ENCODE measurements at places on chromosomes 16 and 17.

GRCh38 chr17:64572682-64573154, 65.9 kb downstream of the CEP95 start:
- no peak for DNase-seq

DNA sequence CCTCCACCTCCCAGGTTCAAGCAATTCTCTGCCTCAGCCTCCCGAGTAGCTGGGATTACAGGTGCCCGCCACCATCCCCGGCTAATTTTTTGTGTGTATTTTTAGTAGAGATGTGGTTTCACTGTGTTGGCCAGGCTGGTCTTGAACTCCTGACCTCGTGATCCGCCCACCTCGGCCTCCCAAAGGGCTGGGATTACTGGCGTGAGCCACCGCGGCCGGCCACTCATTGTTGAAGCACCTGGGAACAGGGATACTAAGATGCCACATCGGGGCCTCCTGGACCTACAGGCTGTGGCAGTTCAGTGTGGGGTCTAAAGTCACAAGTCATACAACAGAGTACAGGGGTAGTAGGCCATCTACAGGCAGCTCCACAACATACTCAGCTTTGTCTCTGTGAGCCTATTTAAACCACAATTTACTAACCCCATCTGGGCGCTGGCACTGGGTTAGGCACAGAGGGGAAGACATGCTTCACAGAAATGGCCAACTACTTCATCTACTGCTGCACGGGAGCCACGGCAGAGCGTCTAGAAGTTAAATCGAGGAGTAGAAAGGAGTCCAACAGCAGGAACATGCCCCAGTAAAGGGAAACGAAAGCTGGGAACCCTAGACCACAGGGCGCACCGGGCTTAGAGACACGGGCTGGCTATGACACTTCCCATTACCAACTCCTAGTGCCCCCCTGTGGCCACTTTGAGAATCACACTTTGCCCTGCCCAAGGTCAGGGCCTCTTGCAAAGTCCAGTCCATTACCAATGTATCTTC, 4.3 kb downstream of the VAMP2 start:
- peak; percentile 90 for DNase-seq

GRCh38 chr17:47807421-47807820, 14.2 kb downstream of the OSBPL7 start:
- DNase-seq: no peak

- DNase-seq: no peak
Observed at GRCh38 chr17:9531034-9531433, 44.6 kb downstream of the STX8 start.

DNA sequence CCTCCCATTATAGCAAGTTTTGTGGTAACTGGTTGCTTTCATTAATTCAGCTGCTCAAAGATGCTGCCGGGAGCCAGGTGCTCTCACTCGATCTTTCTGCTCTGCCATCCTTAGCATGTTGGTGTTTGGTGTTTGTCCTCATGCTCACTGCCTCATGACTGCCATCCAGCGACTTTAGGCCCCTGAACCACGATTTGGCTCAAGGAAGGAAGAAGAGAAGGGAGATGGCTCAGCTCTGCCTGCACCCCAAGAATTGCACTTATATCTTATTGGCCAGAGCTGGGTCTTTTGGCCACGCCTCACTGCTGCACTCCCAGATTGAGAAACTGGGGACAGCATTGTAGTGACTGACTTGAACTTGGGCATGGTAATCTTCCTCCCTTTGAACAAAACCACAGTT, 52.7 kb downstream of the ARSG start:
- DNase-seq: no peak

GRCh38 chr17:50064253-50065001, 8.5 kb downstream of the ITGA3 start:
- no peak for DNase-seq

GRCh38 chr17:17913695-17914332, 58.4 kb downstream of the TOM1L2 start:
- peak; percentile 66 for DNase-seq

DNA sequence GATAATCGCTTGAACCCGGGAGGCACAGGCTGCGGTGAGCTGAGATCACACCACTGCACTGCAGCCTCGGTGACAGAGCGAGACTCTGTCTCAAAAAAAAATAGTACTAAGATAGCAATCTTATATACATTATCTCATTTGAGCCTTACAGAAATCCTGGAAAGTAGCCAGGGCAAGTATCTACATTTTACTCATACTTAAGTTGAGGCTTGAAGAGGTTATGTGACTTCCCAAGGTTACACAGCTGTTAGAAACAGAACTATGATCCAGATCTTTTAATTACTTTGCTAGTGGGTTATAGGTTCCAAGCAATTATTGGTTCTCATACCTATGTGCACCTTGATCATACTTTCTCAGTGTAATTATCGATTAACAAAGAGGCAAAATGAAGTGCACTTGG, 15.4 kb downstream of the C17orf78 start:
- no peak for DNase-seq

GRCh38 chr16:11686713-11687380, 18.6 kb downstream of the SNN start:
- DNase-seq: no peak

- DNase-seq: no peak
Observed at GRCh38 chr16:27742333-27742732, 192.4 kb downstream of the KATNIP start.

- peak; percentile 43 for DNase-seq
Observed at GRCh38 chr17:57009737-57010445, 32.0 kb downstream of the SCPEP1 start.

DNA sequence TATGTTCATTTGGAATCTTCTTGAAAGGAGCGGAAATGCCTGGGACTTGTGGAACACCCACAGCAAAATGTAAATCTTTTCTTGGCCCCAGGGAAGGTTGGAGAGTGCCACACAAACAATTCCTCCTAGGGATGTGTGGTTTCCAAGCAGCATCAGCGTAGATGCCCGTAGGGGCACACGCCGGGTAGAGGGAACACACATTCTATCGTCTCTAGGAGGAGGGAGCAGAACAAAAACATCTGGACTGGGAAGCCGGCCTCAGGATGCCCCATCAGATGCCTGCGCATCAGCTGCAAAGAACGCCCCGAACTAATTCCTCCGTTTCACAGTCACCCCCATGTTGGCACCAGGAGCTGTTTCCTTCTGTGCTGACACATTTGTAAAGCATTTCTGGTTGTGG, 357.9 kb upstream of the ZFHX3 start:
- DNase-seq: no peak

DNA sequence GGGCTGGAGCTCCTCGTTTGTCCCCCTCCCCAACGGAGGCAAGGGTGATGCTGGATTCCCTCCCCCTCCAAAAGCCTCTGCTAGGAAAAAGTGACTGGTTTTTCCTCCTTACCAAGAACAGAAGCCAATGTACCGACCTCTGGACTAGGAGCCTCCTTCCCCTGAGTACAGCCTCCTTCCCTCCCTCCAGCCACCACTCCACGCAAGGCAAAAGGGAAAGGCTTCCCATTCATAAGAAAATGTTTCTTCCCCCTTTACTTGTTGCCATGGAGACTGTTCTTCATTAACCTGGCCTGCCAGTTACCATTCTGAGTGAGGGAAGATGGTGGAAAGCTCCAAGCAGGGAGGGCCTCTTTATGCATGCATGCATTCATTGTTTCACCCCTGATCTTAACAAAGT, 4.3 kb upstream of the PIMREG start:
- DNase-seq: no peak

- DNase-seq: no peak
Observed at GRCh38 chr16:73610160-73610559, 562.2 kb upstream of the ZFHX3 start.

- no peak for DNase-seq
Observed at GRCh38 chr17:76051561-76051960, 20.8 kb downstream of the SRP68 start.

GRCh38 chr16:84598360-84598759, 19.5 kb downstream of the COTL1 start:
- DNase-seq: no peak

- no peak for DNase-seq
Observed at GRCh38 chr16:50711862-50712559, 18.6 kb downstream of the NOD2 start.

DNA sequence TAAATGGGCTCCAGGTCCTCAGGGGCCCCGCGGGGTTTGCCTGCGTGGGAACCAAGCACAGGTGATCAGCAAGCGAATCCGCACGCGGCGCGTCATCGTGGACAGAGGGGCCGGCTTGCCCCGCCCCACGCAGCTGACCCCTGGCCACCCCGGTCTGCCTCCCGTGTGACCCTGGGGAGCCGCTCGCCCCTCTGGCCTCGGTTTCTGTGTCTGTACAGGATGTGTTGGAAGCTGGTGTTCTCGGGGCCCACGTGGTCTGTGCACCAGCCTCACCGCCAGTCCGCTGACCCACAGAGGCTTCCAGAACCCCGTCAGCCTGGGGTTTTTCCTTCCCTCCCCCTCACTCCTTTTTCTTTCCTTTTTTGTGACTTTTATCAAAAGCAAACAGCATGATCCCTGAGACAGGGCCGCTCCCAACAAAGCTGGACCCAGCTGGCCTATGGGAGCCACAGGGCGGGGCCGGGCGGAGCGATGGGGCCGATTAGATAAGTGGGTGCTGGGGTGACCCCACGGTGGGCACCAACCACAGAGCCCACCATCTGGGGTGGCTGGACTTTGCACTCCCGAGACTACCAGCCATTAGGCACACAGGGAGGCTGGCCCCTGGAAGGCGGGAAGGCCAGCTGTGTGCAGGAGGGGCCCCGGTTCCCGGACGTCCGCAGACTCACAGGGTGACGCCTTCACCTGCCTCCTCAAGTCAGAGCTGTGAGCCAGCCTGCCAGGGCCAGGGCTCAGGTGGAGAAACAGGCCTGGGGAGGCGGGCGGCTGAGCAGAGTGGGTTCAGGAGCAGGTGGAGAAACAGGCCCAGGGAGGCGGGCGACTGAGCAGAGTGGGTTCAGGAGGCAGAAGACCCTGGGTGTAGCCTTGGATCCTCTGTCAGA, 56.0 kb downstream of the ZFPM1 start:
- DNase-seq: no peak

- peak; percentile 9 for DNase-seq
Observed at GRCh38 chr16:18041864-18042834, 294.4 kb downstream of the NPIPA8 start.

GRCh38 chr16:2429771-2430663, 770 bp downstream of the CCNF start:
- DNase-seq: no peak

- no peak for DNase-seq
Observed at GRCh38 chr16:67571981-67572431, 9.7 kb downstream of the CTCF start.

DNA sequence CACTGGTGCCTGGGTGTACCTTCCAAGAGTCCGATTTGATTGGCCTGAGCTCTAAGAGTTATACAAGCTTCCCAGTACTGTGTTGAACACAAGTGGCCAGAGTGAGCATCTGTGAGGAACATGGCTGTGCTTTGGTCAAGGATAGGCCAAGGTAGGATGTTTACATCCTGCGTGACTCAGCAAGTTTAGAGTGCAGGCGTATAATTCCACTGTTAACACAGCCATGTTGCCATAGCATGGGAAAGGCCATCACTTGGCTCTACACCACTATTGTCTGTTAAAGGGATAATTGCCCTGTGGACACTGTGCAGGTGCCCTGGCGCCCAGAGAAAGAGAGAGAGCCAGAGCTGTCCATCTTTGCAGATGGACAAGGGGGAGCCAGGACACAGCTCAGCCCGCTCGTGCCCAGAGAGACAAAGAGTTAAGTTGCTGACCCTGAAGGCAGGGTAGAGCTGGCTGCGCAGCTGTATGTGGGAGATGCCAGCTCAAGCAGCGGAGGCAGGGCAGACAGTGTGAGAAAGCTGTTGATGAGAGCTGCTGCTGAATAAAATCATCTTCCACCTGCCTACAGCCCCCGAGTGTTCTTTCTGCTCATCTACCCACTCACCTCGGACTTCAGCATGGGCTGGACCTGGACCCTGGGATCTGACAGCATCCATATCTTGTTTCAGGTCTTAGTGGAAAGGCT, 11.7 kb downstream of the CFAP52 start:
- DNase-seq: no peak

- no peak for DNase-seq
Observed at GRCh38 chr16:11737713-11738112, 4.9 kb downstream of the TXNDC11 start.

GRCh38 chr17:33955461-33955860, 299.6 kb upstream of the CCL2 start:
- no peak for DNase-seq

DNA sequence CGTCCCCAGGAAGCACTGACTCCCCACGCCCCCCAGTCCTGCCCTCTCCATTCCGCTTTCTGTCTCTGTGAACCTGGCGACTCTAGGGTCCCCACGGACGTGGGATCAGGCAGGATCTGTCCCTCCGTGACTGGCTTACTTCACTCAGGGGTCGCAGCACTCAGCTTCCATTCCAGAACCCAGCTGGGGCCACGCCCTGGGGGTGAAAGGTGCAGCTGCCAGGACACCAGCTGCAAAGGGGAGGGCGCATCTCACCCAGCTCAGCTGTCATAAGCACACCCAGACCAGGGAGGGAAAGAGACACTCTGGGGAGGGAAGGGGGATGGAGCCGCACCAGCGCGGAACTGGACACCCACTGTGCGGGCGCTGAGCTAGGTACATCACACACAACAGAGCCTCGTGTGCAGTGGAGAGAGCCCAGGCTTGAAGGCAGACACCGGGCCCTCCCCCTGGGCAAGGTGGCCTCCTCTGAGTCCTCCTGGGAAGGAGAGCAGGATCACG, 18.5 kb upstream of the HEXD start:
- no peak for DNase-seq

DNA sequence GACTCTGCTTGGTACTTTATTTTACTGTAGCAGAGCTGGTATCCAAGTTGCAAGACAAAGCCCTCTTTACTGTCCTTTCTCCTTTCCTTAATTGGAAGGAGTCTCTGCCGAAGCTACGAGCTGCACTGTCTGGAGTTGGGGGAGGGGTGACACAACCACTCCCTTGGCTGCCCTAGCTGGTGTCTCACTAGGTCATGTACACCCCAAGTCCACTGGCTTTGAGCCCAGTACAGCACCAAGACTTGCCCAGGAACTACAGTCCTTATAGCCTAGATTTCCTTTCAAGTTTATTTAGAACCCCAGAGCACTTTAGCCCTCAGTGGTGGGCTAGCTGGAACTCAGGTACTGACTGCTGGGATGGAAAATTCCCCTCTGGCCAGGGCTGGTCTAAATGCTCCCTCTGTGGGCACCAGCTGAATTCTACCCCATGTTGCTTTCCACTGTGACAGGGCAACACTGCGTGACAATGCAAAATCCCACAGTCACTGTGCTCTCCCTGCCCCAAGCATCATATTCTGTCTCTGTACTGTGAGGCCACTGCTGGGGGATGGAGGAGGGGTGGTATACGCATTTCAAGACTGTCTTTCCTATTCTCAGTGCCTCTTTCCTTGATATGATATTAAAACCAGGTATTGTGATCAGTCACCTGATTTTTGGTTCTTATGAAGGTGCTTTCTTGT, 18.4 kb downstream of the EFCAB5 start:
- no peak for DNase-seq

- DNase-seq: no peak
Observed at GRCh38 chr17:48503747-48504146, 27.1 kb downstream of the HOXB1 start.

GRCh38 chr16:14215941-14216340, 144.8 kb downstream of the MRTFB start:
- DNase-seq: no peak

DNA sequence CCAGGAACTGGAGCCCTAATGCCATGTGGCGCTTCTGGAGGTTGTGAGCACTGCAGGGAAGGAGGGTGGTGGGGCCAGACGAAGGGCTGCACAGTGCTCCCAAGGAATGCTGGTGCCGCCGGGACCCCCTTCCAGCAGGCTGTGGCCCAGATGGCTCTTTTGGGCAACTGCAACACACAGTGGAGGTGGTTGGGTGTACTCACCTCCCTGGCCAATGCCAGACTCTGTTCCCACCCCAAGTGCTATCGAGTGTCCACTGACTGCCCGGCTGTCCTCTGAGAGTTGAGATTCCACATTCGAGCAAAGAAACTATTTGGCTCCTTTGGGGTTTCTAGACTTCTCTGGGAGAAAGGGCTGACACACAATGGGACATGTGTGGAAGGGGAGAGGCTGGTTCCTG, 167.9 kb downstream of the RGS9 start:
- DNase-seq: no peak
